ENCODE measurements at places on chromosomes 6 and 20.

DNA sequence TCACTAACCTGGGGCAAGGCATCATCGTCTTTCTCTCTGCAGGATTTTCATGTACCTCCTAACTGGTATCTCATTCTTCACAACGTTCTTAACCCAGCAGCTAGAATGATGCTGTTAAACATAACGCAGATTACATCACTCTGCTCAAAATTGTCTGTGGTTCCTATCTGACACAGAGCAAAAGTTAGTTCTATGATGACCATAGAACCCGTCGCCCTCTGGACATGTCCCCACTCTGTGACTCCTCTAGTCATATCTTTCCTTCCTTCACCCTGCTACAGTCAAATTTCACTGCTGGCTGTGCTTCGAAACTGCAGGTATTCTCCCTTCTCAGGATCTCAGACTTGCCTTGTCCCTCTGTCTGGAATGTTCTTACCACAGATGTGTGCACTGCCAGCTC is 87.4 kb upstream of the TPD52L1 start:
- no peak for DNase-seq

DNA sequence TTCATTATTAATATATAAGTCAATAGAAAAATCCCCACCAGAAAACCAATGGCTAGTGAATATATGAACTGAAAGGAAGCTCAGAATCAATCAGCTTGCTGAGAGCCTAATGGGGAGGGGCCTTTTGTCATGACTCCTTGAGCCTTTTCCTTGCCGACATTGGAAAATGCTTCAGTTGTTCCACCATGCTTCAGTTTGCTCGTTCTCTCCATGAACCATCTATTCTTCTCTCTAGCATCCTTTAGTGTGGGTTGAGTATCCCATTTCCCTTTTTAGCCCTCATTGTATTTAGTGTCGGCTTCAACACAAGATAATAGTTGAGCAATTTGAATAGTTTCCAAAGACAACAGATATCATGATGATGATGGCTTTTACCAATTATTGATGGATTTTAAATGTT is 139.9 kb downstream of the ADGRG6 start:
- DNase-seq, result no peak

- no peak for DNase-seq
Measured at GRCh38 chr6:53441035-53441493, 92.3 kb upstream of the ELOVL5 start.

- DNase-seq, result no peak
Measured at GRCh38 chr20:56949318-56949717, 317.1 kb downstream of the BMP7 start.

DNA sequence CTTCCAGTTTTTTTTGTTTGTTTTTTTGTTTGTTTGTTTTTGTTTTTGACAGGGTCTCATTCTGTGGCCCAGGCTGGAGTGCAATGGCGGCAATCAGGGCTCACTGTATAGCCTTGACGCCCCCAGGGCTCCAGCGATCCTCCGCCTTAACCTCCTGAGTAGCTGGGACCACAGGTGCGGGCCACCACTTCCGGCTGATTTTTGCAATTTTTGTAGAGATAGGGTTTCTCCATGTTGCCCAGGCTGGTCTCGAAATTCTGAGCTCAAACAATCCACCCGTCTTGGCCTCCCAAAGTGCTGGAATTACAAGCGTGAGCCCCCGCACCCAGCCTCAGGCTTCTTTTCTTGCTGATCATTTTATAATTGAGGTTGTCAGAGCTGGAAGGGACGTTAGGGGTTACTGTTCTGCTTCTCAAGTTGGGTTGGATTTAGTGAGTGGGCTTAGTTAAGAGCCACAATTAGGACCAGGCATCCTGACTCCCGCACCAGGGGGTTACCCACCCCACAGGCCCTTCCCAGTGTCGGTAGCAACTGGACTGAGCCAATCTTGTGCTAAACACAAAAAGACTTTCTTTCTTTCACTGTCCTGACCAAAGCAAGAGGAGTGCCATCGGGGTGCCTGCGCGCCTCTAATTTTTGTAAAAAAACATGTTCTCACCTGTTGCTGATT is 13.1 kb upstream of the ZSCAN9 start:
- DNase-seq, result no peak

DNA sequence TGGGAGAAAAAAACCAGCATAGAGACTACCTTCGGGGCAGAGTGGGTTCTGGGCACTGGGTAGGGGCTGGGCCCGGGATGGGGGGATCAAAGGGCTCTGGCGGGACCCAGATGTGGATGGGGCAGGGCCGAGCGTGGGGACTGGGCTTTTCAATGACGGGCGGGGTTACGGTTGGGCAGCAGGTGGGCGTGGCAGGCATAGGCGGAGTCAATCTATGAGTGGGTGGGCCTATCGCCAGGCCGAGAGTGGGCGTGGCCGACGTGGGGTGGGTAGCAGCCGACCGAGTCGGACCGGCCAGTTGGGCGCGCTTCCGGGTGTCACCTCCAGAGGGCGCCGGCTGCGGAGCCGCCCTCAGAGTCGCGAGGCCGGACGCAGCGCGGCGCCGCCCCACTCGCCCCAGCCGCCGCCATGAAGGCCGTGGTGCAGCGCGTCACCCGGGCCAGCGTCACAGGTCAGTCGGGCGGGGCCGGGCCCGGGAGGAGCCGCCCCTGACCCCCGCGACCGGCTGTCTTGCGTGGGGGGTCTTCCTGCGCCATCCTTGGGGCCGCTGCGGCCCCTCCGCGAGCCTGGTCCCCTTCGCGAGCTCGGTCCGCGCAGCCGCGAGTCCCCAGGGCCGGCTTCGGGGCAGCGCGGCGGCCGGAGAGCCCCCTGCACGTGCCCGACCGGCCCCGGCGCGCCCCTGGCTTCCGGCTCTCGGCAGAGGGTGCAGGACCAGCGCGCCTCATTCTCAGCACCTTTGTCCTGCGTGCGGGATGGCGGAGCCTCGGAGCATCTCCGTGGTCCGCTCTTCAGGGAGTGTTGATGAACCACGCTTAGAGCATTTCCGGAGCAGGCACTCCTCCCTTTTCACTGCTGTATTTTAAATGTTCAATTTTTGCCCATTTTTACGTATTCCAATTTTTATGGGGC is at the start of gene DTD1:
Gene DTD1, plus strand, starts transcription at position 390 of the 909 bp plus-strand sequence. Its CDS starts 19 bp downstream, at position 409.
- peak; percentile 72 for DNase-seq

GRCh38 chr20:53984356-53985149 is 85.8 kb downstream of the BCAS1 start:
- DNase-seq, result no peak

- peak; percentile 25 for DNase-seq
Measured at GRCh38 chr6:109428889-109429477, 11.4 kb downstream of the PPIL6 start.

GRCh38 chr6:128932061-128932460 is 49.1 kb downstream of the LAMA2 start:
- DNase-seq, result peak; percentile 30

- no peak for DNase-seq
Measured at GRCh38 chr6:93794166-93794565, 374.8 kb upstream of the EPHA7 start.

DNA sequence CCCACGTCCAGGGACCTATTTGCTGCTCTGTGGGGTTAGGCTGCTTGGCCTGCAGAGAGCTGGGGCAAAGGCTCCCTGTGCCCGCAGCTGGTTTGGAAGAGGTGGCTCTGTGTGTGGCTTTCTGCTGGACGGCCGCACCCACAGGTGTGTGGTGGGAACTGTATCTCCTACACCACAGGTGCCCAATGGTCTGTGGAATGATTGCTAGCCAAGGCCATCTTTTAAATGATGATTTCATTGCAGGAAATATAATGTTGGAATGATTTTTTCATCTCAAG is 178.4 kb downstream of the DLL1 start:
- DNase-seq, result no peak

GRCh38 chr6:168328086-168328485 is 8.5 kb upstream of the DACT2 start:
- DNase-seq, result no peak
